Peyer's patch (tissue), 4 donors: ENCODE measurements at places on chromosomes 1 and 21. TPM values are rescaled to one million over a fixed set of nuclear protein-coding genes. Genes with fewer than 3 reads are reported as not detected.

SLC9C2 gene
- total RNA-seq = not detected

GREM2 gene
- total RNA-seq = 1.3 TPM

DNA sequence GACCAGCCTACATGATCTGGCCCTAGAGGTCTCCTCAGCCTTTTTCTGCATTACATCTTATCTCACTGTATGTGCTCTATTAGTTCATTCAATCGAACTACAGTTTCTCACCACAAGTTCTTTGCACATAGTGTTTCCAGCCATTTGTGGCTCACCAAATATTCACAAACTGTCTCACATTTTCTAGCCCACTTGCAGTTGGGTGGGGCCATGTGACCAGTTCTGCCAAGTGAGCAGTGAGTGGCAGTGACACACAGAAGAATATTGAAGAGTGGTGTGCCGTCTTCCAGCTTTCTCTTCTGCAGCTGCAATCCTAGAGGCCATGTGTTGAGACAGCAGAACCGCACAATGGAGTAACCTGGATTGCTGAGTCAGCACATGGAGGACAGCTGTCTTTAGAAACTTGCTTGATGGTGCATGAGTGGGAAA lies 103.2 kb upstream of the ZNF644 start:
- DNase-seq = no peak

GRCh38 chr1:110477445-110477957 lies 26.6 kb downstream of the PROK1 start:
- DNase-seq = no peak

DNA sequence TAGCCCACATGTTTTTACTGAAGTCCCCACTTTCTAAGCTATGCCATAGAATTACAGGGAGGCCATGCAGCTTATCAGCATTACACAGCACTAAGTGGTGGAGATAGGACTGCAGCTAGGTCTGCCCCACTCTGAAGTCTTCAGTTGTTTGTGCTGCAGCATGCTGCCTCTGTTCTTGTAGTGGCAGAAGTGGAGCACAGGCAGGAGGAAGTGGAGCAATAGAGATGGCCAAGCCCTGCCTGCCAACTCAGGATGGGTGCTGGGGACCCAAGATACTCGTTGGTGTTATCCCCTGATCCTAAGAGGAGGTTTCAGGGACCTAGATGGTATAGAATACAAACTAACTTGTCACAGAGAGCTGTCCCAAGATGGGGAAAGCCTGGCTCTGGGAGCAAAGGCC lies 12.9 kb downstream of the MRPL37 start:
- no peak for DNase-seq

- DNase-seq = peak; percentile 59
Observed at GRCh38 chr1:31064718-31065309, 703 bp downstream of the PUM1 start.

- no peak for DNase-seq
Observed at GRCh38 chr1:55363268-55363667, 148.1 kb upstream of the USP24 start.

DNA sequence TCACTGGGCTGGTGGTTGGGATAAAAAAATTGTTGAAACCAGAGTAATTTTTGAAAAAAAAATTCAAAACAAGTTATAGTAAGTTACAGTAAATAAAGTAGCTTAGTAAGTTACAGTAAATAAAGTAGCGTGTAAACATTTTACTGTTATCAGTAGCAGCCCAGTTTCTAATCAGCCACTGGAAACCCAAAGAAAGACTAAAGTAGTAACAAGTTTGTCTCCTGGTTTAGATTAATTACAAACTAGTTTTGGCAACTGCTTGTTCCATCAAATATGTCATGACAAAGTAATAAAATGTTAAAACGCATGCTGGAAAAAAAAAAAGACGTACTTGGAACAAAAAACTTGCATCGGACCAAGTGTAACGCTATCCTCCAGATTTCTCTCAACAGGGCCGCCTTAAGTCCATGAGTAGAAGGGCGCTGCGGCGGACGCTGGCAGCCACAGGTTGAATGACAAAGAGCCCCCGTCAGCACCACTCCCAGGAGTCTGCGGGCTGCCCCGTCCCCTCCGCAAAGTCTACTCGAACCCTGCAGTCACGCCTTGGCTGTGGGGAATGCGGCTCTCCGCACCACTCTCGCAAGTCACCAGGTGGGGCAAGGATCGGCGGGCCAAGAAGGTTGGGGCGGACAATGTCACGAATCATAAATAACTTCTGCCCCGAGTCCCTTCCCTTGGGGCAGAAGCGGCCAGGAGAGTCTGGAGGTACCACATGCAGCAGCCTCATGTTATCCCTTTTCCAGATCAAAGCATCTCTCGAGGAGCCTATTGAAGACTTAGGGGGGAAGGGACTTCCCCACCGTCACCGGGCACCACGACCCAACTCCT lies 837 bp downstream of the SLC16A1 start:
- peak; percentile 77 for DNase-seq

GRCh38 chr21:34202553-34203372 lies 129.4 kb downstream of the MRPS6 start:
- no peak for DNase-seq
